ENCODE measurements at places on chromosomes 7 and 10.

DNA sequence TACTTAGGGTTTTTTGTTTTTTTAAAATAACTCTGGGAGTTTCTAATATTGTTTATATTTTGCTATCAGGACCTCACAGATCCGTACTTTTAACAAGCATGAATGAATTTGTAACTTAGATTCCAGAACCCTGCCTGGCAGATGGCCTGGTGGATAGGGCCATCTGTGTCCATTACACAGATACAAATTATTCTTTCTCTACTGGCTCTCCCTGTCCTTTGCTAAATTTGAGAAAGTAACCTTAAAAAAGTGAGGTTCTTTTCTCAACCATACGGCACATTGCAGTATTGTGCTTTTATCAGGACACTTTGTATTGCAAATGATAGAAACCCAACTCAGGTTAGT lies 26.6 kb downstream of the LCOR start:
- no peak for DNase-seq

GRCh38 chr7:143388051-143388450 lies 6.9 kb downstream of the ZYX start:
- no peak for DNase-seq

DNA sequence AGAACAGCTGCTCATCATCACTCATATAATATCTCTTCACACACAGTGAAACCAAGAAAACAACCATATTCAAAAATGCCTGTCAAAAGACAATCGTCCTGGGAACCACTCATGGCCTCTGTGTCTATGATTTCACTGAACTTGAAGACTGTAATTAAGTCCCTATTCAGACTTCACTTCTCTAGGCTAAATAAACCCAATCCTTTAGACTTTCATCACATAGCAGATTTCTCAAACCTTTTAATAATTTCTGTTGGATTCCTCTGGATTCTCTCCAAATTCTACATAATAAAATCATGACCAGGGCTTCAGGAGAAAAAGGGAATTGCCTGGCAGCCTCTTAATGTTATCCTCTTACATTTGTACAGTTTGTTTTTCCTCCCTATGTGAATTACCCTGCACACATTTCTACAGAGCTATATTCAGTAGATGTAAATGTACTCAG lies 201.1 kb downstream of the LRRN3 start:
- DNase-seq: no peak

DNA sequence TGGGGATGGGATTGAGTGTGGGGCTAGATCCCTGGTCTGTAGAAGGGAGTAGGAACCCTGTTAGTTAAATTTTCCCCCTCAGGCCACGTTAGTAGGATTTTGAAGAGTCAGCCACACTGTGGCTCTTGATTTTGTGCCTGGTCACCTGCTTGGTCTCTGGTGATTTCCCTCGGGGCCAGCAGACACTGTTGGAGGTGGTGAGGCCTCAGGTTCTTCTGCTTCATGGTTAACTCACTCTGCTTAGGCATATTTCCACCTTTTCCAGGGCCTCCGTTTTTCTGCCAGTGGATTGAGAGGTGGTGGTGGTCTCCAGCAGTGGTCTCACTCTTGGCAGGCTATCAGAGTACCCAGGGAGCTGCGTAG lies 4.1 kb downstream of the TSPAN14 start:
- no peak for DNase-seq

DNA sequence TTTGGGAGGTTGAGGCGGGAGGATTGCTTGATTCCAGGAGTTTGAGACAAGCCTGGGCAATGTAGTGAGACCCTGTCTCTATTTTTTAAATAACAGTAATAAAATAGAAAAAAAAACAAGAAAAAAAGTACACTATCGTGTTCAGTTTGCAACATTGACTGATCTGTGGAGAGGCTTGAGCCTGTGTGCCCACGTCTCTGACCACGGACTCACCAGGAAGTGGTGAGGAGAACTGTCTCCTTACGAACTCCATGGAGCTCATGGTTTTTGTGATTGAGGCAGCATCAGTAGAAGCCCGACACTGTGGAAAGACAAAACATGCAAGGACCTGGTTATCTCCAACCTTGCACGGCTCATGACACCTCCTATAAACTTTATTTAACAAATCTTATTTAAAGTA lies 23.9 kb upstream of the DNAJB6 start:
- DNase-seq: no peak

GRCh38 chr10:59362144-59362958 lies at the start of gene FAM13C:
FAM13C (minus strand) TSS chr10:59362549; CDS start chr10:59362460, 89 bp downstream.
- DNase-seq: peak; percentile 52

DNA sequence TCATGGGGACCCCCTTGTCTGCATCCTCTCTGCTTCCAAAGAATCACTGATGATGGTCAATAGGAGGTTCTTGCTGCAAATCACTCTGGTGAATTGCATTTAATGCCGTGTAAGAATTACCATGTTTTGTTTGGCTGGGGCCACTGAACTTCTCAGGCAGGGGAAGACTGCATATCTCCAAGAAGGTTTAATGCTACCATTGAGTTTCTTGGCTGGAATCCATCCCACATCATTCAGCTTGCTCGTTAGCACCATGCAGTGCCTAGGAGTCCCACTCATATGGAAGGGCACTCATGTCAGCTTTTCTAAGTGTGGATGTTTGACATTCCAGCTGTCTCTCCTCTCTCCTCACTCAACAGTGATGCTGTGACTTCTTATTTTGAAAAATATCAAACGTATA lies 50.2 kb upstream of the BAMBI start:
- no peak for DNase-seq

GRCh38 chr10:60963441-60964256 lies 19.7 kb upstream of the RHOBTB1 start:
- no peak for DNase-seq

DNA sequence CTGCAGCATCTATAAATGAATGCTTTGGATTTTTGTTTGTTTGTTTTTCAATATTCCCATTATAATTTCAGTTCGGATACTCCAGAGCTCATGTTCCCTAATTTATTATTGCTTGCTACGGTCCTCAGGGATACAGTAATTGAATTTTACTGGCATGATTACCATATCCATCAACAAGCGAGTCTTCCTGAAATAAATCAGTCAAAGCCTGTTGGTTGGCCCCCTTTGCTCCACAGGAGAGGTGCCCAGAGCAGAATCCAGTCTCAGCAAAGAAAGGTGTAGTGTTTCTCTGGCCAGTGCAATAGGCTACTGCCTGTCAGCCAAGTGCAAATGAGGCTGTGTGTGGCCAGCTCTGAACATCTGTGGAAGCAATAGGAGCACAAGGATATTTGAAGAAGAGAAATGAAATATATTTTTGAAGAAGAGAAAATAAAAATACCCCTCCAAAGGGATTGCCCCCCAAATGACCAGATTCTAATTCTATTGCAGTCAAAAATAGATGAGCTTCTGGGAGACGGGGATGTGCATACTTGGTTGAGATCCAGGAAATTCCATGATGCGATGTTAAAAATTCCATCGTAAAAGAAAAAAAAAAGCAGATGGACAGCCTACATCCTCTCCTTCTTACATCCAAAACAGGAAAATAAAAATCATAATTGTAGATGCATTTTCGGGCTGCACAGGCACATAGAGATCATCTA lies 18.1 kb downstream of the TRIL start:
- no peak for DNase-seq

DNA sequence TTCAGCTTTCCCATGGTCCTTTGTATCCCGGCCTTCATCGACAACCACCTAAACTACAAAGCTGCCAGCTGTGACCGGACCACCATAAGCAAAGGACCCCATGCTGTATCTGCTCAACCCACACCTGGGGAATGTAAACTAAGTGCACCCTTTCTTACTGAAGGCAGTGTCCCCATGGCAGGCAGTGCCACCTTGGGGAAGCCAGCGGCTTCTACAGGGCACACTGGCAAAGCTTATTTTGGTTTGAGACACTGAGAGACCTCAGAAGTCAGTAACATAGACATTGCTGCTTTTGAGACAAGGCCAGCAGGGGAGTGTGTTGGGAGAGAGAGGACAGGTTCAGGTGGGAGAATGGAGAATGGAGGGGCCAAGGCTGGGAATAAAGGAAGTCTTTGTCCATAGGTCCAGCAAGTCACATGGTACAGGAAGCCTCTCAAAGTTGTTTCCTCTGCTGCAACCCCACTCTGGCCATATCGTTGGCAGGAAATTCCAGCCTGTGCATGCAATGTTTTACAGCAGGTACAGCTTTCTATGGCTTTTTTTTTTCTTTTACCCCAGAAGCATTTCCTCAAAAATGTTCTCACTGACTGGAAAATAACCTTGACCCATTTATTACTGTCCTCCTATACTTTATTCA lies 85.9 kb upstream of the NPVF start:
- no peak for DNase-seq

DNA sequence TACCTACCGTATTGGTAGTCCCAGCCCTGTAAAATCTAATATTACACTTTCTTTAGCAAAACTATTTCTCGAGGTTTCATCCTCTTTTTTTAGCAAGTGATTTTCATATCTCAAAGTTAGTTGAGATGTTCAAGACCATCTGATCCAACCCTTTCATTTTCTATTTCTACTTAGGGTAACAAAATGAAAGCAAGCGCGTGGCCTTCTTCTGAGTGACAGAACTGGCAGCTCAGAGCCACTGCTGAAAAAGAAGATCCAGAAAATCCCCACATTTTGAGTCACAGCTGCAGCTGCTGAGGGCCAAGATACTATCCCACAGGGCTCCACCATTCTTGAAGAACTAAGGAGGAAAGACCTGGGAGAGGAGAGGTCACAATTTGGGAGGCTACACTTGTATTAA lies 24.8 kb upstream of the ZNF800 start:
- DNase-seq: no peak

GRCh38 chr7:157278167-157278790 lies 58.5 kb upstream of the DNAJB6 start:
- DNase-seq: no peak

- DNase-seq: no peak
These were observed 8.8 kb downstream of the PARP12 start for GRCh38 chr7:140053812-140054539.

- DNase-seq: no peak
These were observed 27.8 kb downstream of the STEAP4 start for GRCh38 chr7:88278881-88279280.

GRCh38 chr10:25101461-25102146 lies 73.2 kb upstream of the GPR158 start:
- no peak for DNase-seq

- no peak for DNase-seq
These were observed 225.6 kb upstream of the MGMT start for GRCh38 chr10:129241461-129241860.

DNA sequence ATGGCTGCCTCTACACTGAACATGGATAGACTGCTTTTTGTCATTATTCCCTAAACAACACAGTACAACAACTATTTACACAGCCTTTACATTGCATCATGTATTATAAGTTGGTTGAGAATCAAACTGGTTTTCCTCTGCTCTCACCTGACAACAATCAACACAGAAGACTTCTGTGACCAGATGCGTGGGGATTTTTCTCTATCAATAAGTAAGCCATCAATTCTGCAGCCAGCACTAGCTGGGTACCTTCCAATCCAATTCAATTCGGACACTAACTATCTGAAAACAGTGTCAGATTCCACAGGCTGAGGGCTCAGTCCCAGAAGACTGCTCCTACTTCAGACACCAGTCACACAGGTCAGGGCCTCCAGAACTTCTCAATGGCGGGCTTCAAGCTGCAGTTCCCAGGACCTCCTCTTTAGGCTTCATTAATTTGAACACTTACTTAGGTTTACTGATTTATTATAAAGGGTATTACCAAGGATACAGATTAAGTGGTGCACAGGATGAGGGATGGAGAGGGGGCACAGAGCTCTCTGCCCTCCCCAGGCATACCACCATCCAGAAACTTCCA lies 36.4 kb upstream of the ASL start:
- DNase-seq: no peak

DNA sequence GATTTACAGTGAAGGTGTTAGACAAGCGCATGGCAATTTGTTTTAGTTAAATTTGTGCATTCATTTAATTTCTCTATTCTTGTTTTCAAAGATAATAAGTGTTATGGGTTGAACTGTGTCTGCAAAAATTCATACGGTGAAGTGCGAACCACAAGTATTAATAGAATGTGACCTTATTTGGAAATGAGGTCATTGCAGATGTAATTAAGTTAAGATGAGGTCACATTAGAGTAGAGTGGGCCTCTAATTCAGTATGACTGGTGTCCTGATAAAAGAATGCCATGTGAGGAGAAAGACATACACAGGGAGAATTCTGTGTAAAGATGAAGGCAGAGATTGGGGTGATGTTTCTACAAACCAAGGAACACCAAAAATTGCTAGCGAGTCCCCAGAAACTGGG lies 158.8 kb upstream of the SEMA3E start:
- DNase-seq: no peak

DNA sequence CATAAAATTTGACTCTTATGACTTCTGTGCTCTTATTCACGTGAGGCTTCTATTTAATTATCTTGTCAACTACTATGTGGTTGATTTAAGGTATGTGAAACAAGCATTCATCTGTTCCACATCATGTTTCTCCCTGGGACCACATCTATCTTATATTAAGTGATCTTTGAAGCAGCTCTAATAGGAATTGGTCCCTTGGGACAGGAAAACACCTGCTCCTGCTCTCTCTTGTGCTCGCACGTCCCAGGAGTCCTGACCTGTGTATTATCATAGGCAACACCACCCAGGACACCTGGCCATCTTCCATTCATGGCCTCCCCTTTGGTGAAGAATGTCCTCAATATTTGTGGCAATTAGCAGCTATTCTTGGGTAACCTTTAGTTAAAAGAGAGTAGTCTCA lies 269.2 kb downstream of the NRG3 start:
- no peak for DNase-seq

GRCh38 chr7:67311901-67312300 lies 315.3 kb downstream of the TYW1 start:
- DNase-seq: no peak

GRCh38 chr7:71846160-71846559 lies 566.0 kb downstream of the CALN1 start:
- no peak for DNase-seq

DNA sequence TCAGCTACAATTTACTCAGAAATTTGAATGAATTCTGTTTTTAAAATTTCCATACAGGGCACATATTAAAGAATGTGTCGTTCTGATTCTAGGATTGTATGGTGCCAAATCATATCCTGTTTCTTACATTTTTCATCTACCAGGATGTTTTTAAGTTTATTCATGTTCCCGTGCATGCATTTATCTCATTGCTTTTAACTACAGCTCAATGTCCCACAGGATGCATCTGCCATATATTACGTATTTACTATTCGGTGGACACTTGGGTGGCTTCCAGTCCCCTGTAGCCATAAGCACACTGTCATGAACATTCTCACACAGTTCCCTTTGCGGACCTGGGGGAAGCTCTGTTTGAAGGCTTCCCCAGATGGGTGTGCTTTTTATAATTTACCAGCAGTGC lies 122.3 kb downstream of the CCDC71L start:
- no peak for DNase-seq

- DNase-seq: no peak
These were observed 73.3 kb downstream of the MICALL2 start for GRCh38 chr7:1385809-1386622.

DNA sequence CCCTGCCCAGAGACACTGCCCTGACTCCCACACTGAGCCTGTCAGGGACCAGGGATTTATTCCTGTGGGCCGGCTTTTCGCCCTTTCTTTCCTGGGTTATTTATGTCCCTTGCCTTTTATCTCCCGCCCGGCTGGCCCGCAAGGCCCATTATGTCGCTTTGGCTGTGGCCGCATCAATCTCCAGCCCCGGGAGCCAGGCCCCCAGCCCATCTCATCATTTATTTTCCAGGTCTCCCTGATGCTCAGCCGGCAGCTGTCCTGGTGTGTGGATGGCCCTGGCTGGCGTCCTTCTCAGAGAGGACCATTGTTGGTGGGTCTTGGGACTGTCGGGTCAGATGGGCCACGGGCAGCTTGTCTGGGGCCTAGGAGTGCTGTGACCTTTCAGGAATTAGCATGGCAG lies 82.3 kb downstream of the FAM241B start:
- DNase-seq: no peak

GRCh38 chr10:88647061-88647615 lies 17.1 kb upstream of the LIPF start:
- DNase-seq: no peak
